ENCODE measurements at places on chromosomes 1 and 21.

DNA sequence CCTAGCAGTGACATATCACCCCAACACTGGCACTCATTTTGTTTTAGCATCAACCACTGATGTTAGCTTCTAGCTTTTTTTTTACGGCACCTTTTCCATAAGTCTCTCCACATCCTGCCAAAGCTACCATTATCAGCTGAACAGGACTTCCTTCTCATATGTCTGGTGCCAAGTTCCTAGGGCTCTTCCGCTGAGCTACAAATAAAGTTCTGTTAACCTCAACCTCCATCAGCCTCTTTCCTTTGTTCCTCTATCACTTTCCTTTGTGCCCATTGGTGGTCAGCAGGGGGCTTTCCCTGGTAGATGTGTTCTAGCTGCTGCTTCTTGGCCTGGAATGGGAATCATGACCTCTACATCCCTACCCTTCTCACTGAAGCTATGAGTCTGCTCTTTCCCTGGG, 163.8 kb downstream of the FAF1 start:
- DNase-seq: no peak

DNA sequence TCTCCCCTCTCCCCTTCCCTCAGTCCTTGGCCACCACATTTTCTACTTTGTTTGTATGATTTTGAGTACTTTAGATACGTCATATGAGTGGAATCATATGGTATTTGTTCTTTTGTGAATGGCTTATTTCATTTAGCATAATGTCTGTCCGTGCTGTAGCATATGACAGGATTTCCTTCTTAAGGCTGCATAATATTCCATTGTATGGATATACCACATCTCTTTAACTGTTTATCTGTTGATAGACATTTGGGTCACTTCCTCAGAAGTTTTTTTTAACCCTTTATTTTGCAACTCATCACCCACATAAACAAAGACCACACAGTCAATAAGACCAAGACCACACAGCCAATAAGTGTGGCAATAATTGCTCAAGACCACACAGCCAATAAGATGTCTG, 24.9 kb downstream of the FAM163A start:
- no peak for DNase-seq

DNA sequence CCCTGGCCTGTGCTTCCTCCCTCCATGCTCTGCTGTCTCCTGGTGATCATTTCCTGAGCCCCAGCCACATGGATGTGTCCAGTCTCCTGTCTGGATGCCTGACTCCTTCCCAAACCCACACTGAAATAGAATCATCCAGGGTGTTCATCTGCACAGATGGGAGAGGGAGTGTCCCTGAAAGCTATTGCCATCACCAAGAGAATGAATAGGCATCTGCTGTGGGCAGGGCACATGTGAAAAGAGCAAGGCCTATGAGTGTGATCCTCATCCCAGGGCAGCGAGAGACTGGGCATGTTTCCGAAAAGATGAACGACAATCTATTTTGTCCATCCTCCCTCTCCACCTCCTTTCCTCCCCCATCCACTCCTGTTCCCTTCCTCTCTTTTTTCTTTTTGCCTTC, 5.0 kb downstream of the IGSF21 start:
- DNase-seq: no peak

DNA sequence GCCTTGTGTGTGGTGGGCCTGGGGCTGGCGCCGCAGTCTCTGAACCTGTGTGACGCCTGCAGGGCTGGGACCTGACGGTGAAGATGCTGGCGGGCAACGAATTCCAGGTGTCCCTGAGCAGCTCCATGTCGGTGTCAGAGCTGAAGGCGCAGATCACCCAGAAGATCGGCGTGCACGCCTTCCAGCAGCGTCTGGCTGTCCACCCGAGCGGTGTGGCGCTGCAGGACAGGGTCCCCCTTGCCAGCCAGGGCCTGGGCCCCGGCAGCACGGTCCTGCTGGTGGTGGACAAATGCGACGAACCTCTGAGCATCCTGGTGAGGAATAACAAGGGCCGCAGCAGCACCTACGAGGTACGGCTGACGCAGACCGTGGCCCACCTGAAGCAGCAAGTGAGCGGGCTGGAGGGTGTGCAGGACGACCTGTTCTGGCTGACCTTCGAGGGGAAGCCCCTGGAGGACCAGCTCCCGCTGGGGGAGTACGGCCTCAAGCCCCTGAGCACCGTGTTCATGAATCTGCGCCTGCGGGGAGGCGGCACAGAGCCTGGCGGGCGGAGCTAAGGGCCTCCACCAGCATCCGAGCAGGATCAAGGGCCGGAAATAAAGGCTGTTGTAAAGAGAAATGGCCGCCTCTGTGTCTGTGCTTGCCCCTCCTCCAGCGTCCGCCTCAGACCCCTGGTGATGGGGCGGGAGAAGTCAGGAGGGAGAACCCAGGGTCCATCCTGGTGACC, 788 bp downstream of the ISG15 start:
- peak; percentile 56 for DNase-seq

DNA sequence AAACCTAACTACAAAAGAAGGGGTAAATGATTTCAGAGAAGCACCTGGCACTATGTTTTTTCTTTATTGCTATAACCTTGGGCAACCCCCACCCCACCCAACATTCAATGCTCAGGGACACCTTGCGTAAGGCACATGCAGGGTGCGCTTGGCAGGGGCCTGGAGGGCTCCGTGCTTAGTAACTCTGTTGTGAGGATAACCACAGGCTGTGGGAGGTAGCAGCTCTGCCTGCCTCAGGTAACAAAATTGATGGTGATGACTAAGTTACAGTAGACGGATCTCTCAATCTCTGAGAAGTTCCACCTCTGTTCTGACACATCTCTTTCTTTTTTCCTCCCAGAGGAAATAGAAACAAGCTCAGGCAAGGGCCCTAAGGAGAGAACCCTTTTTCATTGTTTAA, 8.7 kb upstream of the CCN1 start:
- no peak for DNase-seq

DNA sequence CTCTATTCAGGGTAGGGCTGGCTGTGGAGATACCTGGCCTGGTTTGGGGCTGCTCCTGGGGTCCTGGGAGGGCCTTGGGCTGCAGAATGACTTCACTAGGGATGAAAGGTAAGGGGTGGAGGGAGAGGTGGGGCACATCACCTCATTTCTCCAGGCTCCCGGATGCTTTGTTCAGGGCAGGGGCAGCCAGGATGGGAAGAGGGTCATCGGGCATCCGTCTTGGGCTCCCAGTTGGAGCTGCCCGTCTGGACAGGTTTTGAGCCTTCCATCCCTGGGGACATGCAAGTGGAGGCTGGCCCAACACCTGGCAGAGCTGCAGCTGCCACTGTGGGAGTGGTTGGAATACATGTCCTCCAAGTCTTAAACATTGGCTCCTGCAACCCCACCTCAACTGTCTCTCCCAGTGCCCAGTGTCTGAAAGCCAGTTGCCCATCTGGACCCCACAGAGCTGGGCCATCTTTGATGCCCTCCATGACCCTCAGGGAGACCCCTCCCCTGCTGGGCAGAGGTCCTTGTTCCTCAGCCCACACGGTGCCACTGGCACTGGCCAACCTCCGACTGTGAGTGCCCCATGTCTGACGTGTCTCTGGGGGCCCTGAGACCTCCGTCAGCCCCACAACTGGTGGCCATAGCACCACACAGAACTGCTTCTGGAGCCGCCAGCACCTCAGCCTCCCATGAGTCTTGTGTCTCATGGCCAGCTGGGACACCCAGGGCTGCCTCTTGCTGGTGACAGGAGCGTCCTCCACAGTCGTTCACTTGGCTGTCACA, 52.8 kb downstream of the TRIM11 start:
- no peak for DNase-seq

DNA sequence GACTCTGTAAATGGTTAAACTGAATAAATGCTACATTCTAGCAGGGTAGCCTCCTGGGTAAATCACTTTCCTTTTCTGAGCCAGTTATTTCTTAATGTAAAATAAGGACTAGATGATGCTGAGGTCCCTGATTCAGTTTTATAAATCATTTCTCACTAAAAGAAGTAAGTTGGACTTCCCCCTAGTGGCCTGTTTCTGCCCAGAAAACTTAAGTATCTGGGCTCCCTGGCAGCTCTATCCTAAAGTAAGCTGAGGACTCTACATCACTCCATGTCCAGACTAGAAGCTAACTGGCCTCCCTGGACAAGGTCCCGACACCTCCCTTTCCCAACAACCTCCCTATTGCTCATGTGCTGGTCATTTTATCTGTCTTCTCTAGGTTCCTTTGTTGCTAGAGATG, 3.0 kb downstream of the GPN2 start:
- no peak for DNase-seq
